Daoy (cell line): ENCODE measurements at places on chromosomes 4 and X.

- DNase-seq = no peak
These were observed 34.7 kb downstream of the MSL3 start for GRCh38 chrX:11792461-11793421.

DNA sequence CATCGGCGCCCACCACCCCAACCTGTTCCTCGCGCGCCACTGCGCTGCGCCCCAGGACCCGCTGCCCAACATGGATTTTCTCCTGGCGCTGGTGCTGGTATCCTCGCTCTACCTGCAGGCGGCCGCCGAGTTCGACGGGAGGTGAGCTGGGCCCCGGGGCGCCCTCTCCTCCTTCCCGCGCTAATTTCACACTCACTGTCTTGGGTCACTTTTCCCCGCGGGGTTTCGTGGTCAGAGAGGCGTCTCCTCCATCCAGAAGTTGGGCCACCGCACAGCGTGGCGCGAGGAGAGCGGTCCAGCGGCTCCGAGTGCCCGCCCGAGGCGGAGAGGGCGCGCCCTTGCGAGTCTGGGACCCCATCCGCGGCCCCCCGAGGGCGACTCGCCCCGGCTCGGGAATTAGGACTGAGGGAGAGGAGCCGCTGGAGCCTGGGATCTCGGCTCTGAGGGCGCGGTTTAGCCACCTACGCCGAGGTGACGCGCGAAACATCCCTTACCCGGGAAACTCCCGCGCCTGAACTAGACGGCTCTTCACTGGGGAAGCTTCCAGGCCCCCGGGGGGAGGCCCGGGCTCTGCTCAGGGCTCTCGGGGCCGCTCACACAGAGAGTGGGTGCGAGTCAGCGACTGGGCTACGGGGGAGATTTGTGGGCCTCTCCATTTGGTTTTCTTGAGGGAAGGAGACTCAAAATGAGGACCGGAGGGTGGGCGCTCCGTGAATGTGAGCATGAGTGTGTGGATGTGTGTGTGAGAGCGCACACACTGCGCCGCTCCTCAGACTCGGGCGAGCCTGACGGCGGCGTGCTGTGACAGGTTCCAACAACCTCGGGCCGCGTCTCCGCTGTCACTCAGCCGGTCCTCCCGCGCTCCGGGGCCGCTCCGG lies 551 bp downstream of the NPNT start:
- peak; percentile 6 for DNase-seq

- peak; percentile 63 for DNase-seq
These were observed 1.2 kb downstream of the TFE3 start for GRCh38 chrX:49041744-49042580.

DNA sequence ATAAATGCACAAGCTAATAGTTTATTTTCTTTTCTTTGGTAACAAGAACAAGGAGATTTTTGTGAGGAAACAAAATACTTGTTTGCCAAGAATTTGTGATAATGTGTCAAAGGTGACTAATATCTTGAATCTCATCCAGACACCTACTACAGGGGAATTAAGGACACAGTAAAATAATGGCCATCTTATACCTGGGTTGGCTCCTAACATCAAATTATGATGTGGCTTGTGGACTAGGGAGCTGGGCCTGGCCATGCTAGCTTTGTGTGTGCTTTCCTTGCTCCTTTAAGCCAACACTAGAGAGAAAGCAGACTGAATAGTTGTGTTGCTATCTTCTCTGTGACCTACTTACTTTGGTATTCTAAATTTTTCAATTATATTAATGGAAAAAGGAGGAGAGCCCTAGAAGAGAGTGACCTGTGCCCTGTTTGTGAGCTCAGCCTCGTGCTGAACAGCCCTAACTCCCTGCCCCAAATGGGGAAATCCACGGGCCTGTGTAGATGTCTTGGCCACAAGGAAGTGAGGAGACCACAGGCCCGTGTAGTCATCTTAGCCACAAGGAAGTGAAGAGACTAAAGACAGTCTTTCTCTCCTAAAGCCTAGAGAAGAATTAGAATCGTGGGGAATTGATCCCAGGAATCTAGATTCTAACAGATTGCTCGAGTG lies 23.3 kb downstream of the ARHGAP24 start:
- peak; percentile 62 for DNase-seq

GRCh38 chr4:107709916-107710315 lies 10.1 kb downstream of the PAPSS1 start:
- no peak for DNase-seq

DNA sequence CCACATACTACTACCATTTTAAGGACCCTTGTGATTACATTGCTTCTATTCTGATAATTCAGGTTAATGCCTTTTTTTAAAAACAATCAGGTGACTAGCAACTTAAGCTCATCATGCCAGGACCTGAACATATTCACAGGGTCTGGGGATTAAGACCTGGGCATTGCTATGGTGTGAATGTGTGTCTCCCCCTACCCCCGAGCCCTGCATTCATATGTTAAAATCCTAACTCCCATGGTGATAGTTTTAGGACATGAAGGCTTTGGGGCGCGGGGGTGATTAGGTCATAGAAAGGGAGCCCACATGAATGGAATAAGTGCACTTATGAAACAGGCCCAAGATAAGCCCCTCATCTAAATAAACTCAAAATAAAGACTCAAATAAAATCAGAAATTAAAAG lies 734.4 kb upstream of the PABPC4L start:
- DNase-seq = no peak

DNA sequence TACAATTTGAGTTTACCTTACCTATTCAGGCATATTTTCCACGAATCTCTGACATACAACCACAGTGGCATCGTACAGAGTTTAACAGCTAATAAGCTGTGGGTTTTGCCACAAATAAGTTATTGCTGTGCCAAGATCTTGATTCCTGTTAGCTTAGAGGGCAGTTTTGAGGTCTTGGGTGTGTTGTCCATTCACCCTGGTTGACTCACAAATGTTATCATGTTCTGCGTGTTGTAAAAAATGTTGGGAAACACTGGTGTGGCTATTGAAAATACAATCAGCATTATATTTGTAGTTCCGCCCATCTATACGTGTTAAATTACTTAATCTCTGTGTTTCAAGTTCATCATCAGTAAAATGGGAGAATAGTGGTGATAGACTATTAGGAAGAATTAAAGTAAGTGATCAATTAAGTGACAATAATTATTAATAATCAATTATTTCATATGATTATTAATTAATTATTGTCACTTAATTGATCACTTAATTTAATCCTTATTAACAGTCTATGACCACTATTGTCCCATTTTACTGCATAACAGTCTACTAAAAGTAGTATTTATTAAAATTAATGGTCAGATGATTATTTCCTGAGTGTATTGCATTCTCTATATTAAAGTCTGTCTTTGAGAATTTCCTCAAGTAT lies 96.3 kb downstream of the TMA16 start:
- no peak for DNase-seq

DNA sequence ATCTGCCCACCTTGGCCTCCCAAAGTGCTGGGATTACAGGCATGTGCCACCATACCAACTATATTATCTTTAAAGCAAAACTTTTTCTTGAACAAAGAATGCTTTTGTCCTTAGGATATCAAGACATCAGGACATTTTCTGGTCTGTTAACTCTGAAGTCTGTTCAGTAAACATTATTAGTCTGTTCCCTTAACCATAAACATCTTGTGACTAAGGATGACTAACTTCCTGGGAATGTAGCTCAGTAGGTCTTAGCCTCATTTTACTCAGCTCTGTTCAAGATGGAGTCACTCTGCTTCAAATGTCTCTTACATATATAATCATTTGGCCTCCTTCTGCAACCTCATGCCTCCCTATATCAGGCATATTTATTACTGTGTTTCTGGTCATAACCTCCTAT lies 122.9 kb downstream of the UBE2NL start:
- DNase-seq = no peak

- no peak for DNase-seq
These were observed 5.8 kb downstream of the NKX6-1 start for GRCh38 chr4:84493092-84493850.

- DNase-seq = no peak
These were observed 6.5 kb downstream of the PPP2R2C start for GRCh38 chr4:6465955-6466354.

- DNase-seq = no peak
These were observed 265.4 kb downstream of the COL25A1 start for GRCh38 chr4:109037026-109037425.

DNA sequence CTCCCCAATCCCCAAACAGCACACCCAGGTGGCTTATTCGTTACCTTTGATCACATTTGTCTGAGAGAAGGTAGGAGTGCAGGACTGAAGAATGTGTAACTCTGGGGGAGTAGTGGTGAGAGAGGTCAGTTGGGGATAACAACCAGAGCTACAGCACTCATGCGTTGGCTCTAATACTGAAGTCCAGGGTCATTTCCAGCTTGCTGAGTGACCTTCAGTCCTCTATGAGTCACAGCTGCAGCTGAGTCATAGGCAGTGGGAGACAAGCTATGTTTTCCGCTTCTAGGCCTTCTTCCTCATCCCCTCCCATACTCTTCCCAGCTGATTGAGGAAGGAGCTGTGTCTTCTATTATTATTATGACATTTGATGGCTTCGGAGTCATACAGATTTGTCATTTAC lies 31.6 kb upstream of the CT47C1 start:
- peak; percentile 73 for DNase-seq

DNA sequence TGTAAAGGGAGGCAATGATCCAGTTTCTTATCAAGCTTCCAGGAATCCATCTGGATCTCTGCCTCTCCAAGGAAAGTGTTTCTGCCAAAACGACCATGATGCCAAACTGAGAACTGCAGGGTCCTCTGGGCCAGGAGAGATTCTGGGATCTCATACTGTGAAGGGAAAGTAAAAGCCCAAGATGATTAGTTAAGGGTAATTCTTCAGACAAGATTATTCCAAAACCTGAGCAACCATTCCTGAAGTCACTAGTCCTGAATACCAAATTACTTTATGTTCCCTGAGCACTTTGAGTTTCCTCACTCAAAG lies 42.0 kb downstream of the SRPX2 start:
- no peak for DNase-seq

DNA sequence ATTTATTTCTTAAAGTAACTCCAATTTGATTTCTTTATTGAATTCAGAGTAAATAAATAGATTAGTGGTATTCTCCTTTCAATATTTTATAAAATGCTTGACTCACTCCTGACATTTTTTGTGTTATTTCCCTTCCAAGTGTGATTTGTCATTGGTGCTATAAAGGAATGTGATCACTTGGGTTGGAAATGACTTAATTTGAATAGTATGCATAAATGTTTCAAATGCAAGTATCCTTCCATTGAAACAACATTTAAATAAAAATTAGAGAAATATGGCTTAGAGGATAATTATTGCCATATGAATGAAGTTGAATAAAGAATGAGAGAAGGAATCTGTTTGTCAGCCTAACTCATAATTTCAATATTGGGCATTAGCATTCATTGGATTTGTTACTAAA lies 182.7 kb downstream of the PABPC4L start:
- DNase-seq = no peak

DNA sequence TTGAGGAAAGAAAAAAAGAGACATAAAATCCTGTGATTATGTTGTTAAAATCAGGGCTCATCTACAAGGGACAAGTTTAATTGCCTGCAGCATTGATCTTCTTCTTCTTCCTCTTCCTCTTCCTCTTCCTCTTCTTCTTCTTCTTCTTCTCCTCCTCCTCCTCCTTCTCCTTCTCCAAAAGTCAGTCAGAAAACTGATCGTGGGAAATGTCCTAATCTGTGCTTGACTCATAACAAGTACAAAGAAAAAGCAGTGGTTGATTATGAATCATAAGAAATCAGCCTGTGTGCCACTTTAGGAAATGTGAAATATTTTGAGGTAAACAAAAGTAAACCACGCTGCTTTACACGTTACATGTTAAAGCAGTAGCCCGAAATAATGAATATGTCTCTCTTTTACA lies 2.7 kb upstream of the ATP10D start:
- DNase-seq = peak; percentile 23

DNA sequence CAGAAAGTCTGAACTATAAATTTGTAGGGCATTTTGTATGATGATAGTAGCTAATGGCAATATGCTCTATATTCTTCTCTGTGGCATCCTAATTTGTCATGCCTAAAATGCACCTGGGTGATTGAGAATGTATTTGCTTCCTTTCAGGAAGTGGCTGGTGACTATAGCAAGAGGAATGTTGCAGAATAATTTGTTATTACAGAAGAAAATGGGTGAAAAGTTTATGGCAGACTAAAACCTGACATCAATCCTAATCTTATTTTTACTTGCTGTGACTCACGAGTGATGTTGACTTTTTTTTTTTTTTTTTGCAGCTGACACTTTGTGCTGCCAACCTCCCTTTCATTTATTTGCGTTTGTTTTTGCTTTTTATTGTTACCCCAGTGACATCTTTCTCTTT lies 141.1 kb downstream of the MSL3 start:
- peak; percentile 27 for DNase-seq

DNA sequence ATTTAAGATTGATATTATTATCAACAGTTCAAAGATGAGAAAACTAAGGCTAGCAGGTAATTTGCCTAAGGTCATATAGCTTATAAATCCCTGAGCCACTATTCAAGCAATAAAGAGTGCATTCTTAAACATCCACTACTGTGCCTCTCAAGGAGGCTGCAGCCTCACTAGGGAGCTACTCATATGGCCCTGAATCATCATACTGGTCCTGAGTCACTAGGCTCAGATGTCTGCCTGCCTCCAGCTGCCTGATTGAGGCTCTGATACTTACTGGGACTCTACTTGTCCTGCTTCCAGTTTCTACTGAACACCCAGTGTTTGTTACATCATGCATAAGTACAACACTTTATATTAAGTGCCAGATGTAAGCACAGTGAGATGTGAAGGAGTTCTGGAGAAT lies 110.7 kb downstream of the AASDH start:
- no peak for DNase-seq

DNA sequence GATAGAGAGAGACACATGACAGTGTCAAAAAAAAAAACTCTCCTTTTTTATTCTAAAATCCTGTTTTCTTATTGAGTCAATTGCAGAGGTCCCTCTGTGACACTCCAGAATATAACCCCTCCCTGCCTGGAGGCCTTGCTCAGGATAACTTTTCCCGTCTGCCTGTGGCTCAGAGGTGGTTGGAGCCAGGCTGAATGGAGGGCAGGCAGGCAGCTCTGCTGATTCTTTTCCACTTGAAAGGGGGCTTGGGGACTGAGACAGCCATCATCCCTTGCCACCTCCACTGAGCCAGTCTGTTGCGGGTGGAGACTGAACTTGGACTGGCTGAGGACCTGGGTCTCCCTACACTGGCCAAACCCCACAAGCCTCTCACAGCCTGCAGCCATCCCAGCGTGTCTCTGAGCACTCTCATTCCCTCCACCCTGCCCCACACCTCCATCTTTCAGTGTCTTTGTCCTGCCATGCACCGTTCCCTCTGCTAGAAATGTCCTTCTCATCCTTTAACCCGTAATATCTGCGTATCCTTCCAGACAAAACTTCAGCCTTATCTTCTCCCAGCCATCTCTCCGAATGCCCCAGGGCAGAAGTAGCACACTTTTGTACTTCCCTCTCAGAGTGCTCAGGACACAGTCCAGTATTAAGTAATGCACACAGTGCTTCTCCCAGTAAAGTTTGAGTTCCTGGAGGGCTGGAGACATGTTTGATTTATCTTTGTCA lies 139.9 kb downstream of the CHIC2 start:
- no peak for DNase-seq
